ENCODE measurements at places on chromosomes 13 and 19.
A peak's percentile ranks its signal among the peaks of the same experiment; 100 is the strongest.

DNA sequence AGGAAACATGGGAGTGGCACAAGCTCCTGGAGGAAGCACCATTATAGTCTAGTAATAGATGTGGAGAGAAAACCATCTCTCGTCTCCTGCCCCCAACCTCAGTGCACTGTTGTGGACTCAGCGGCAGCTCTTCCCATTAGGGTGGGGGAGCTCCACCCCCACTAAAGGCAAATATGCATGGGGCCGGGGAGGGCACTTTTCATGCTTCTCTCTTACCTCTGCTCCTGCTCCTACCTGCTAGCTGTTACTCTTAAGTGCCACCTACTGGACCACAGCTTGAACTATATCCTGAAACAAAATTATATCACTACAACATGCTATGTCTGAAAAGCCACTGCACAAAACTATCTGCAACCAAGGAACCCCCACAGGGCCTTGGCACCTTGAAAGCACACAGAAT is 112.6 kb upstream of the DACH1 start:
- DNase-seq: no peak

GRCh38 chr13:34257966-34258365 is 440.0 kb downstream of the RFC3 start:
- no peak for DNase-seq

DNA sequence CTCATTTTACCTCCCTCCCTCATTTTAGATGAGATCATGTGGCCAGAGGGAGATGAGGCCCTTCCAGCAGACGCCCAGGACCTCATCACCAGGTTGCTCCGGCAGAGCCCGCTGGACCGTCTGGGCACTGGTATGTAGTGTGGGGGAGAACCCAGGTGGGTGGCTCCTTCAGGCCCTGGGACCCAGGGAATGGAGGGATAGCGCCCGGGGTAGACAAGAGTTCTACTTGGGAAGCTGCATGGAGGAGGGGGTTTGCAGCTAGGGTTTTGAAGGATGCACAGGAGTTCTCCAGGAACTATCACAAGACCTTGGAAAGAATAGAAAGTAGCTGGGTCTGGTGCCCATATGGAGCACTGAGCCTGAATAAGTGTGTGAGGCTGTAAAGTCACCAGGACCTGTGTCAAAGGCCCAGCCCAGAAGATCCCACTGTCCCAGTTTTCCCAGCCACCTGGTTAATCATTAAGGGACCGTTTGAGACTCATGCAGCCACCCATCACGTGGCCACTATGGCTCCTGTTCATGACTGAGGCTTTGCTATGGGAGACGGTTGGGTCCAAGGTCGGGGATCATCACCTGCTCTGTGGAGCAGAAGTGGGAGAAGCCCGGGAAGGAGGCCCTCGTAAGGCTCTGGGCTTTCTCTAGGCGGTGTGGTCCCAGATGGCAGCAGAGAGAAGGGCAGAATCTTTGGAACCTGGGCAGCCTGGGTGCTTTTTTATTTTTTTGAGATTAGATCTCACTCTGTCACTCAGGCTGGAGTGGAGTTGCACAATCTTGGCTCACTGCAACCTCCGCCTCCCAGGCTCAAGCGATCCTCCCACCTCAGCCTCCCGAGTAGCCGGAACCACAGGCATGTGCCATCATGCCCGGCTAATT is 17.0 kb upstream of the PIK3R2 start:
- DNase-seq: no peak

DNA sequence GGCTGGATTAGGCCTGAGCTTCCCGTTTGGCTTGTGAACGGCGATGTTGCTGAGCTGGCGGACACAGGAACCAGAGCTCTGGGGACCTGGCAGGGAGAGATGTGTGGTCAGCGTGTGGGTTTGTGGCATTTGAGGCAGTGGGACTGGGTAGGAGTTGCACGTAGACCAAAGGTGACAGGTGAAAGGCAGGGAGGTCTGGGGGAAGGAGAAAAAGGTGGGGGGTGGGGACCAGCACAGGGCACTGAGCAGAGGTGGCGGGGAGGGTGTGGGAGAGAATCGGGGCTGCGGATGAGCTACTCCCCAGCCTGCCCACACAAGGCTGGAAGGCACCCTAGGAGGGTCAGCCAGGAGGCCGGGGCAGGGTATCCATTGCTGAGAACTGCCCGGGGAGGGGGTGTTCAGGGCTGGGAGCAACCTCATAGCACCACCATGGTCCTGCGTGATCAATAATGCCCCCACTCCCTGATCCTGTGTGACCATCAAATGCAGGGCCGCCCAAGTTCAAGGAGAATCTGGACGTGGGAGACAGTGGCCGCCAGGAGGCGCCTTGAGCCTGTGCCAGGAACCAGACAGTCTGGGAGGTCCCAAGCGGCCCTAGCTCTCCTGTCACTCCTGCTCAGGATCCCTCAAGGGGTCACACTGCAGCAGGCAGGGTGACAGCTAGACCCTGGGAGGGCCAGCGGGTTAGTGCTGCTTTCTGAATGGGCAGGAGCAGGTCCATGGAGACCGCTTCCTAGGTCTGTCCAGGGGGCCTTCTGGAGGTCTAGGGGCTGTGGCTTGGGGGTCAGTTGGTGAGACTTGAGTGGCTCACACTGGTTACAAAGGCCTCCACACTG is 12.8 kb upstream of the SELENOW start:
- DNase-seq: peak; percentile 57

- no peak for DNase-seq
Measured at GRCh38 chr13:65999411-65999810, 1230.7 kb downstream of the PCDH9 start.

GRCh38 chr19:10701955-10702525 is 801 bp downstream of the QTRT1 start:
- DNase-seq: peak; percentile 54

DNA sequence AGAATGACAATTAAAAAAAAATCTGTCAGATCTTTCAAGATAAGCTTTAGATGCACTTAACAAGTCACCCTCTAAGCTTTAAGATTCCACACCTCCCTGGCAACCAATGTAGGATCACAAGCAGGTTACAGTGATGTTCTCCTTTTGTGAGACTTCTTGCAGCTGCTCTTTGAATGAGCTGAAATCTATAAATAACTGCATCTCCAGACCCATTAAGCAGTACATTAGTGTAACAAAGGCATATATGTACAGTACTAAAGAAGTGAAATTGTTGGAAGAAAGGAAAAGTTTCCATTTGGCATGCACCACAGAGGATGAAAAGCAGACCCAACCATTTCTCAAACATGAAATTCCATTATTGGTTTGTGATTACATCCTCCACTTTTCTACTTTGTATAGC is 364.7 kb downstream of the ENOX1 start:
- no peak for DNase-seq

GRCh38 chr19:18912933-18913332 is 6.3 kb downstream of the COPE start:
- no peak for DNase-seq

DNA sequence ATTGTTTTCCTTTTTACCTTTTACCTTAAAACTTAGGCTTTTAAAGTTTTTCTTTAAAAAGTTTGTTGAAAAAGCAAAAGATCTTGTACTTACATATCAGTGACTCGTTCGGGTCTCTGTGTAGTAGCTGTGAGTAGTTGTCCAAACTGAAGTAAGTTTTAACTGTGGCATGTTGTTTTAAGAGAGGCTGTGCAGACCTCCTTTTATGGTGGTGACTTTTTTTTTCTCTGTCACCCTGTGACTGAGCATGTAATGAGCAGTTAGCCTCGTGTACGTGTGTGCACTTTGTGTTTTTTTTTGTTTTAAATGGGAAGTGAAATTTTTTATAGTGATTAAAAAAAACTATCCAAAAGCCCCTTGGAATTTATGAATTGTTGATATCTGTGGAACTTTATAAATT is at the start of gene GPR183:
Gene GPR183 (minus strand): TSS at position 153 of the 400 bp plus-strand sequence. CDS start 11,254 bp downstream, outside the sequence.
- no peak for DNase-seq

- DNase-seq: no peak
Measured at GRCh38 chr13:106197496-106197895, 338.0 kb downstream of the EFNB2 start.

- DNase-seq: no peak
Measured at GRCh38 chr19:46660008-46660517, 919 bp downstream of the DACT3 start.

DNA sequence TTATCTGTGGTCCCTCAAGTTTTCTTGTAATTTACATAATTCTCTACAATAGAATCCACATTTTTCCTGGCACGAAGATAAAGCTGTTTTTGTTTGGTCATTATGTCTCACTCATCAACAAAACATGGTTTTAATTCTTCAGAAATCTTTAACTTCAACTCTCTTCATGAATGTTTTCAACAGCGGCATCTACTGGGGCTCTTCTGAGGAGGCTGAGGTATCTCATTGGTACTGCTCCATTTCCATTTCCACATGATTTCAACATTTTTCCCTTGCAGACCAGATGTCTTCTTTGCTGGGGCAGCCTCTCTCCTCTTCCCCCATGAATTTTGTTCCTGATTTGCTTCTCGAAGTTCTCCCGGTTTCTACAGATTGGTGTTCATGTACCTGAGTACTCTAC is 5.8 kb upstream of the KBTBD7 start:
- no peak for DNase-seq

GRCh38 chr19:13163609-13164342 is 13.6 kb downstream of the IER2 start:
- DNase-seq: peak; percentile 37

GRCh38 chr13:24605923-24606372 is 74.3 kb upstream of the ATP12A start:
- peak; percentile 17 for DNase-seq

DNA sequence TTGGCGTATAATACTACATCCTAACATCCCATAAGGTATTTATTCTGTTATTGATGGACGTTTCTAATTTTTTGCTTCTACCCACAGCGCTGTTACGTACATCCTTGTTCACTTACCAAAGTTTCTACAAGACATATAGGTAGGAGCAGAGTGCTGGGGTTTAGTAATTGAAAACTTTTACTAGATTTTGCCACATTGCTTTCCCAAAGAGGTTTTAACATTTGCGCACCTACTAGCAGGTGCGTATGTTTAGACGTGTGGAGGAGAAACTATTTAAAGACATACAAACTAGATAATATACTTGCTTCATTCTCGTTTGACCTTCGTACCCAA is 559 bp upstream of the RPL21 start:
- no peak for DNase-seq

DNA sequence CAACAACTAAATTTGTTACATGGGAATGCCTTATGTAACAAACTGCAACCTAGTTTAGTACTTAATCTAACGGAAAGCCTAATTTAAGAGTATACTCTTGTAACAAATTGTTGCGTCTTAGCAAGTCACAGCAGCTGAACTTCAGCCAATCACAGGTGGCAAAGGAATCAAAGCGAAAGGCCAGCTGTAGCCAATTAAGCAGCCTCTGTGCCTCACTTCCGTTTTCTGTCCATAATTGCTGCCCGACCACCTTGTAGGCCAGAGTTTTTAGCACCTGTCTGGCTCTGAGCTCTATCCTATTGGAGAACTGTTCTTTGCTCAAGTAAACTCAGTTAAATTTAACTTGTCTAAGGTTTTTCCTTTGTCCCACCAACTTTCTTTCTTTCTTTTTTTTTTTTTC is 18.1 kb upstream of the HSPH1 start:
- peak; percentile 33 for DNase-seq

DNA sequence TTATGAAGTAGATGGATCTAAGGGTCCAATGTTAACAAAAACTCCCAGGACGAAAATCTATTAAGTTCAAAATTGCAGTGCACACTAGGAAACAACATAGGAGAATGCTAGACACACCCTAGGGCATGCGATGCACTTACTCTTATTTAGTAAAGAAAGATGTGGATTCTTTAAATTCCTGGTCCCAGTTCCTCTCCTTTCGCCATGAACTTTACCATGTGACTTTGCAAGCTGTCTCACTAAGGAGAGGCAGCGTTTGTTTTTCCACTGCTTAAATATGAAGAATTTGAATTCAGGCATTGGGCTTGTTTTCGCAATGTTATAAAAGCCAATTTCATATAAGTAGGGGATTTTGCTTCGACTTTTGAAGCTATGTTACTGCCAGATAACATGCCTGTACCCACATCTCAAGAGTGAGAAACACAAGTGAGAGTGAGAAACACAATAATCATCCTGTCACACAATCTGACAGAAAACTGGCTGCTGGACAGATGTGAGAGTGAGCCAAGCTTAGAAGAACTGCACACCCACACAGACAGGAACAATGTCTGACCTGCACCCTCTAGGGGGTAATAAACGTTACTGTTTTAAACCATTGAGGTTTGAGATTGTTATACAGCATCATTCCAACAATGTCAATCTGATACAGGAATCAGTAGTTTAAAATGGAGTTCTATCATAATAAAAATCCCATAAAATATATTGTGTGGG is 1308.4 kb downstream of the SLITRK5 start:
- no peak for DNase-seq

DNA sequence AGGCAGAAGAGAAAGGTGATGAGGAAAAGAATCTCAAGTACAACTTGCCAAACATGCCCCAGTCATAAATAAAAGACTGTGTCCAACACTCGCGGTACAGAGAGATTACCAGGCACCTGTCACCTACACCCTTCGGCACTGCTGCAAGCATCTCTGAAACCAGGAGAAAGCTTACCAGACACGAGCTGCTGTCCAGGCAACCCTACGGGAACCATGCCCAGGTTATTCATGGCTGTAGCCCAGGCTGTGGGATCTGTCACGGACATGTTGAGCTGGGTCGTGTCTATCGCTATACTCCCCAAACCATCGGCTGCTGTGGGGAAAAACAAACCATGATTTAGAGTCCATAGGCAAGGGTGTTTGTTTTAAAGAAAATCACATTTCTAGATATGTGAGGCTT is 375.0 kb downstream of the ENOX1 start:
- DNase-seq: no peak

DNA sequence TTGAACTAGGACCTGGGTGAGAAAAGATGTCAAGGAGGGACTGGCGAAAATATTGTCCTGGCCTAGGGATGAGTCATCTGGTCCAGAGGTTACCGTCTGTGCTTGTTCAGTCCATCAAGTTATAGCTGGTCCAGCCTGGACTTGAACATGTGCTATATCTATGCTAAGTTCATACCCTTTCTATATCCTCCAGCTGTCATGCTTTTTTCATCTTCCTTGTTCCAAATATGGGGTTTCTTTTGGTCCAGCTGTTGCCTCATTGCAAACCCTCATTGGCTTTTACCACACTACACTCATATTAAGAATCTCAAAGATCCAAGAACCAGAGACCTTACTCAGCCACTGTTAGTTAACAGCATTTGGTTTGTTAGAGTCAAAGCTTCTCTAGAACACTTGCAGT is 19.1 kb upstream of the KLF12 start:
- DNase-seq: no peak

DNA sequence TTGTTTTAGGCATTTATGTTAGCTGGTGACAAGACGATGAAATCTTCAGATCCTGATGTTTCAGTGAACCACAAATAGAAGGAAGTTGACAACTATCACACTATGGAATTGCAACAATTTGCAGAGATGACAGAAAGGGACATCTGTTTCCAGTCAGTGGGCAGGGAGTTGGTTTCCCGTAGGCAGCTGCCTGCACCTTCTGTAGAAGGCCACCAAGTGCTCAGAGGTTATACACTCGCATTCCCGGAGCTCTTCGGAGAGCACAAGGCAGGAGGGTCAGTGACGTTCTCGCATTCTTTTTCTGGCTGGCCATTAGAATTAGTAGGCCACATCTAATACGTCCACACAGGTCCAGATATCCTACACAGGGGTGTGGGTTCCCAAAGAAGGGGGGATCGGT is 129.4 kb downstream of the SHISA2 start:
- no peak for DNase-seq

All from RPMI8226 (cell line).